ENCODE measurements at places on chromosomes 16 and 17.

DNA sequence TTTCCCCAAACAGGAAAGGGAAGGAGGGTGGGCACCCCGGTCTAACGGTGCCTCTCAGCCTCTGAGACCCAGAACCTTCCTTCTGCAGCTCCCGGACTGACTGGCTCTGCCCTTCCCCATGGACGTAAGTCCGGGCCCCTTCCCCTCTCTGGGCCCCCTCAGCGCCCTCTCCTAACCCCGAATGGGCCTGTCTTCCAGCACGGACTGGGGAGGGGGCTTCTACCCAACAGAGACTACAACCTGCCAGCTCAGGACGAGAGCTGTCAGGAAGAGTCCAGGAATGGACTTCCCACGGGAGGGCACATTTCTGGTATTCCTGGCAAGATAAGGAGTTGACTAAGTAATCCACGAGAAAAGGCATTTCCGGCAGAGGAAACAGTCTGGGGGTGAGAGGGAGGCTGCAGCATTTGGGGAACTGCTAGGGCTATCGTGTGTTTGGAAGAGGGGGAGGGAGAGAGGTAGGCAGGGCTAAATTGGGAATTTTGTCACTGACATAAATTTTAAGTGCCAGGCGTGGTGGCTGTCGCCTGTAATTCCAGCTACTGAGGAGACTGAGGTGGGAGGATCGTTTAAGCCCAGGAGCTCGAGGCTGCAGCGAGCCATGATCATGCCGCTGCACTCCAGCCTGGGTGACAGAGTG, 12.1 kb upstream of the ALDOA start:
- no peak for DNase-seq

DNA sequence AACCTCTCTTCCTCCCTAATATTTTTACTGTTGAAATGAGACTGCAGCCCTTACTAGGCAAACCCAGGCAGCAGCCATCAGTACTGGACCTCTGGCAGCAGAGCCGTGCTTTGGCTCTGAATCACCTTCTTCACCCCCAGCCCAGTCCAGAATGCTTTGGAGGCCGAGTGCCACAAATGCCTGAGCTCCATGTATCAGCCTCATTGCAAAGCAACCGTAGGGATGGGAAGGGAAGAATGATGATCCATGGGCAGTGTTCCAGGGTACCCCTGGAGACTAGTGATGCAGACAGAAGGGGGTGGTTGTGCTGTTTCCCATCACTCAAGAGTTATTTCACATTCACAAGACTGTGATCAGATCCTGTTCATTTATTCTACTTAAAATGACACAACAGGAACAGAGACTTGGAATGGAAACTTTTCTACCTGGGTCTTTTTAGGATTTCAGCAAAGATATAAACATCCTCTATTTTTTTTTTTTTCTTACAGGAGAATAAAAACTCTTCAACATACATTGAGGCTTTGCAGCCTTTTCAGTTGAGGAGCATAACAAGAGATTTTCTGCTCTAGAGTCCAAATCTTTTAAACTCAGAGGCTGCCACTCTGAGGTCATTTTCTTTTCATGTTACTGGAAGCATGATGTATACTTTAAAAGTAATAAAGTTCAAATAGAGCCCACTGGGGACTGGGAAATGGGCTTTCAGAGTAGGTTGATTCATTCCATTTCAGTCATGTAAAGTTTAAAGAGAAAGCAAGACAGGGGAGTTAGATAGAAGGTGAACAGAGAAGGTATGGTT, 138.3 kb downstream of the KCNJ2 start:
- no peak for DNase-seq

DNA sequence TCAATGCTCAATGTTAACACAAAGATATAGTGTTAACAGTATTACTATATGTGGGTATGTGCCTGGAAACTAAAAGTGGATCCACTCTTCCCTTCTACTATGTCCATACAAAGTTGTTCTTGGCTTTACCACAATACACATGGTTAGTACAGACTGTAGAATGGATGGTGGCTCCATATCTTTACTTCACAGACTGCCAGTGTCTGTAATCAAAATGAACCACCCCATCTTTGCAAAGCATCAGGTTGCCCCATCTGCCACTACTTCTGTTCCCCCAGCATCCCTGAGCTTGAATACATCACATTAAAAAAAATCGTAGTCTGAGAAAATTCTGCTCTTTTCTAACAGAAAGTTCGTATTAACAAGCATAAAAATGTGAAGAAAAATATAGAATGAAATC, 30.0 kb downstream of the USP32 start:
- DNase-seq: no peak

GRCh38 chr17:8153525-8153956, 1.3 kb upstream of the PER1 start:
- peak; percentile 85 for DNase-seq

DNA sequence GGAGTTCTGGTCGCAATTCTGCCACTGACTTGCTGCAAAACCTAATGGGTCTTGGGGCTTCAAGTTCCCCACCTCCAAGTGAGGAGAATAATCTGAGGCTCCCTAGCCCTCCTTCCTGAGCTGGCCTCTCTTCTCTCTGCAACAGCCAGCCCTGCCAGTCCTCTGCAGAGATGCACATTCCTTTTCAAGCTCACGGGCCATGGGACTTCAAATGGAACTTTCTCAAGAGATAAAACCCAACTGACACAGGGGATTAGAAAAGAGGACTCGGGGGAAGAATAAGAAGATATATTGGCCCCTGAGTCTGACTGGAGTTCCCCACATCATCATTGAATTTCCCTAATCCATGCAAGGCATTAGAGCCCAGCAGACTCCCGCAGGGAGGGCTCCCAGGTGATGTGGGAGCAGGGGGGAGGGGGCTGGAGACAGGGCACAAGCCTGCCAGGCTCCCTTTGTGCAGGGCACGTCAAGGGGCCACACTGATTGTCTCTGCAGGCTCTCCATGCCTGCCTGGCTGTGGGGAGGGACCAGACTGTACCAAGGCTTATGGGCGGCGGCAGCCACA, 131.0 kb downstream of the CCDC144A start:
- DNase-seq: no peak

- no peak for DNase-seq
Observed at GRCh38 chr16:22375117-22375962, 921 bp upstream of the CDR2 start.

DNA sequence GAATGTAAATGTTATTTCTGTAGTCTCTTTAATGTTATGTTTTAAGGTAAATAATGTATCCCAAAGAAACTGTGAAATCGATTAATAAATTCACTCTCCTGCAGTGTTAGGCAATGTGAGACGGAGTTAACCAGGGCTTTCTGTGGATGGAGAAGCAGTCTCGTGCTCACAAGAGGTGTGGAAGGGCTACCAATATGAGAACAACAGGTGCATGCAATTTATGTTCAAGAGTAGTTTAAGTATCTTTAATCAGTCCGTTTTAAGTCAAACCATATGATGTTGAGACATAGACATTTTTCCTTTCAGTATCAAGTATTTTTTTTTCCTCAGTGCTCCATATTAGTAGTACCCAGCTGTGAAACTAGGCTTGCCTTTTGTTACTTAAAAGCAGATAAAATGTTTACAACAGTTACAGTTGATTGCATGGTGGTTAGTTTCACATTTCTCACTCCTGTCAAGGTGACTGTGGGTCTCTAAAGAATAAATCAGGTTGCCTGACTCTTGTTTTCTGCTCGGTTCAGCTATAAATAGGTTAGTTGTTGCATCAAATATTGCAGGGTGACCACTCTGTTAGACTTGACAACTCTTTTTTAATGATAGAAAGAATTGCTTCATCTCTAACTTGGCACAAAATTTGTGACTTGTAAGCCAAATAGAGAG, 54.4 kb downstream of the COX10 start:
- DNase-seq: no peak

- no peak for DNase-seq
Observed at GRCh38 chr16:89863741-89864526, 9.5 kb upstream of the TCF25 start.

DNA sequence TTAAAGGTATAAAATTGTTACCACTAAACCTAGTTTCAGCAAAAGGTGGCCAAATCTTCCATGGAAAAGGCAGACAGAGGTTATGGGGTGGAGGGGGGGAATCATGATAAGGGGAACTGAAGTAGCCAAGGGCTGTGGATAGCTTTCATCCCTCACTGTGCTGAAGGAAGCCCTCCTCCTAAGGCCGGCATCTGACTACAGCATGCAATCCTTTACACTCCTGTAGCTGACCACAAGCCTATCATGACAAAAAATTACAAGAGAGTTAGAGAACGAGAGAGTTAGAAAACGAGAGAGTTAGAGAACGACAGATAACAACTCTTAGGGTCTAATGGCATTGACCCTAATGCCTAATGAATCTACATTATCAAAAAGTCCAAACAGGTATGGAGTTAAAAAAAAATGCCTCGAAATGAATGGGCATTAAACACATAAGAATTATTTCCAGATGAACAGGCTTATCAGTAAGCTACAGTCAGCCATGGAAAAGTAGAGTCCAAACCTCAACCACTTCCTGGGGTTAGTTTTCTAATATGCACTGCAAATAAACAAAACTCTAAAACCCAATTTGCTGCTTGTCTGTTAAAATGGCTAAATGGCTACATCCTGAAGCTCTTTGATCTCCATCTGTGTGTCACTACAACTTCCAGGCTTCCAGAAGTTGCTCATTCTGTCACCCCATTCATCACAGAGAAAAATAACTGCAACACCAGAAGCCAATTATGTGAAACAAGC, 29.7 kb downstream of the DUSP14 start:
- no peak for DNase-seq

- no peak for DNase-seq
Observed at GRCh38 chr17:37847102-37847501, 77.1 kb upstream of the TBC1D3K start.

- DNase-seq: no peak
Observed at GRCh38 chr17:59427996-59428395, 96.5 kb downstream of the YPEL2 start.

DNA sequence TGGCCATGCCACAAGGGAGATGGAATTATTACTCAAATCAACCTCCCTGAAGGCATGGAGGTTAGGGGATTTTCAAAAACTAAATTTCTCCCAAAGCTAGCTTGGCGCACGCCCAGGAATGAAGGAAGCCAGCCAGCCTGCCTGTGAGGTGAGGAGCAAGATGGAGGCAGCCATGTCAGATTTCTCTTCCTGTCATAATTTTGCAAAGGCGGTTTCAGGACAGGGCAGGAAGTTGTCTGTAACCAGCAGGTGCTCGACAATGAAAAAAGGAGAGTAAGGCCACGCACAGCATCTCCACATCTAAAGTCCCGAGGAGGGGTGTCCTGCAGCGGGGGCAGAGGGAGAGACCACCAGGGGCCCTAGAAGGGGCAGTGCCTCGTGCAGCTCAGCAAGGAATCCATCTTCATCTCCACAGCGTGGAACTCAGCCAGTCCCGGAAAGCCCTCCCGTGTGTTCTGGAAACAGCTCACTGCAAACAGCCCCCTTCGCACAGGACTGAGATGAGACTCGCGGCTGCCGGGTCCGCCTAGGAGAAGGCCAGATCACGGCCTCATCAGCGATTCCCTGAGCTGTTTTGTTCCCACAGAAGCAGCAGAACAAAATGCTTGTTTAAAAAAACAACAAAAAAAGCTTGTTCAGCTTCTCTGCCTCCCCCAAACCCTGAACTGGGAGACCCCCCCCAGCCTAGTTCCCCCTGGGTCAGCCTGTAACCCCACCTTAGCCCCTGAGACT, 47.8 kb downstream of the SLC7A5 start:
- DNase-seq: no peak

GRCh38 chr16:63690267-63690666, 1431.6 kb downstream of the CDH11 start:
- no peak for DNase-seq

GRCh38 chr16:71830359-71830758, 15.4 kb upstream of the ATXN1L start:
- DNase-seq: no peak

DNA sequence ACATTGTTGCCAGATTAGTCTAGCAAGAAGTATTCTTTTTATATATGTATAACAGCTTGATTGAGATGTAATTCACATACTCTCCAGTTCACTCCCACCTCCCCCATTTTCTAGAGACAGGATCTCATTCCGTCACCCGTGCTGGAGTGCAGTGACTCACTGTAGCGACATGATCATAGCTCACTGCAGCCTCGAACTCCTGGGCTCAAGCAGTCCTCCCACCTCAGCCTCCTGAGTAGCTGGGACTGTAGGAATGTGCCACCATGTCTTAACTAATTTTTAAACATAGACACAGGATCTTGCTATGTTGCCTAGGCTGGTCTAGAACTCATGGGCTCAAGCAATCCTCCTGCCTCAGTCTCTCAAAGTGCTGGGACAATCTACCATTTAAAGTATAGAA, 3.3 kb upstream of the RSAD1 start:
- no peak for DNase-seq

- no peak for DNase-seq
Observed at GRCh38 chr17:6464446-6465041, 20.3 kb downstream of the PIMREG start.

DNA sequence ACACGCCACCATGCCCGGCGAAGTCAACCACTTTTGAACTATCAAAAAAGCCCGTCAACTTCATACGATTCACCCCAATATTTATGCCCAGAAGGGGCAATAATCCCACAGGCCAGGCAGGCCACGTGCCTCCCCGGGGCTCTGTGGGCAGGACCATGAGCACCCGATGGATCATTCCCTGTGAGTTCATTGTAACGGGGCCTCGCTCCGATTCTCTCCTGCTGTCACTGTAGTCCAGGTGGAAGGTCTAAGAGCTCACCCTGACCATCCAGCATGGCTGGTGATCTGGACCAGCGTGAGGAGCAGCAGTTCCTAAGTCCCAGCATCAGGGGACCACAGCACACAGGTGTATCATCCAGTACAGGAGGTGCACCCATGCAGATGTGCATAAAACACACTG, 77.5 kb upstream of the DOC2B start:
- DNase-seq: no peak

DNA sequence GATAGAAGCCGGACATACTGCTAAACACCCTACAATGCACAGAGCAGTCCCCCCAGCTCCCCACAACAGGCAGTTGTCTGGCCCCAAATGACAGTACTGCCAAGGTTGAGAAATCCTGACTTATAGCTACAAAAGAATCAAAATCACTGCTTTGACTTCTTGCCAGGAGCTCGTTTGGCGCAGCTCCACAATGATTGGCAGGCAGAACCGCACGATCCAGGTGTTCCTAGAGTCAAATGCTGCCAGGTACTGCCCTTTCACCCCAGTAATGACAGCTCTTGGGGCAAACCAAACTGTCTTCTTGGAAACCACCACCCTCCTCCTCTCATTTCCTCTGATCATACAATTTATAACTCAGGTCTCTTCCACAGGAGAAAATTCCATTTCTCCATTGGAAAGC, 2.2 kb upstream of the TMC5 start:
- no peak for DNase-seq

- no peak for DNase-seq
Observed at GRCh38 chr17:73358668-73359067, 46.9 kb upstream of the CDC42EP4 start.

- no peak for DNase-seq
Observed at GRCh38 chr17:74663561-74663960, 40.0 kb upstream of the CD300E start.
